ENCODE measurements at places on chromosomes 12 and 14.

DNA sequence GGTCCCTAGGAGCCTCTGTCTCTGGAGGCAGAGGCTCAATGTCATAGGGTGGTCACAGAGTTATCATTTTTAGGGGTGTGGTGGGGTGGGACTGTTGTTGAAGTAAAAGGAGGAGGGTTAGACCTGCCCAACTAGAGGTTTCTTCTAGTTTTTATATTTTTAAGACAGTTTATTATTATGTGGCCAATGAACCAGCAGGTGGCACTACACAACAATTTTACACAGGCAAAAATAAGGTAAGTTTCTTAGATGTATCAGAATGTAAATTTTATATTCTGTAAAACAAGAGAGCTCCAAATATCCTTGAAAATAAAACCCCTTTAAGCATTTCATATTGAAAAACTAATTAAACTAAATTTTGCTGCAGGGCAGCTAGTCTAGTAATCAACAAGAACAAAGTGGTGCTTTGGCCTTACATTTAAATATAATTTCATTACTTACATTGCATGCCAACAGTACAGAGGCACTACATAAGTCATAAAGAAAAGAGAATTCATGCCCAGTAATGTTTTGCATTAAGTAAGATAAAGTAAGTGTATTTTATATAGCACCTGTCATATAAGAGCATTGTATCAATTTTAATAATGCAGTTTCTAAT, 22.2 kb upstream of the OVCH1 start:
- DNase-seq = no peak

DNA sequence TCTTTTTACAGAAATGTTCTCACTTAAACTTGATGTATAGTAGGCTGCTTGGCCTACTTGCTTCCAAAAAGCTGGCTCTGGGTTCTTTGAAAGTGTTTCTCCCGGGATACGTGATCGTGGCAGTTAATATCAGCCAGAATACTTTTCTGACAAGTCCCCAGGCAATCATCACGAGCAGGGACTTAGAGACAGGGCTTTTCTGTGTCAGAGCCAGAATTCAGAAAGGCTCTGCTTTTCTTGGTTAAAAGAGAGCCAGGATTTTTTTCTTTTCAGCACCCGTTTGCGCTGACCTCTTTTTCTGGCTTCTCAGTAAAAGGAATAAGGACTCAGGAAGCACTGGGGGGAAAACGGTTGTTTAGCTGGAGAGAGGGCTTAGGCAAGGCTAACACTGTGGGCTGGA, 57.8 kb upstream of the ARHGAP5 start:
- DNase-seq = no peak

- DNase-seq = no peak
Measured at GRCh38 chr12:110932046-110932445, 11.7 kb upstream of the MYL2 start.

GRCh38 chr14:56322531-56322930, 204.3 kb downstream of the PELI2 start:
- no peak for DNase-seq

DNA sequence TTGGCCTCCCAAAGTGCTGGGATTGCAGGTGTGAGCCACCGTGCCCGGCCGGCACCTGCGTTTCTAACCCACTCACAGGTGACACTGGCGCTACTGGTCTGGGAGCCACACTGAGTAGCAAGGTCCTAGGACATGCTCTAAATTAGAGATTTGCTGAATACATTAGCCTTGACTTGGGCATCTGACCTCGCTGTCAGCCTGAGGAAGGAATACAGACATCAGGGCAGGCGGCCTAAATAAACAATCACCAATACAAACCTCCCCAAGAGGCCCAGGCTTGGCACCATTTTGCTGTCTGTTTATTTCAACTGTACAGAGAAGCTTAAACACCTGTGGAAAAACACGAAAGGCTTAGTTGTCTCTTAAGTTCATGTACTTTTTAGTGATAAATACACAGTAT, 27.5 kb downstream of the P2RX4 start:
- no peak for DNase-seq

- no peak for DNase-seq
Measured at GRCh38 chr14:66140213-66140918, 345.8 kb upstream of the CCDC196 start.

DNA sequence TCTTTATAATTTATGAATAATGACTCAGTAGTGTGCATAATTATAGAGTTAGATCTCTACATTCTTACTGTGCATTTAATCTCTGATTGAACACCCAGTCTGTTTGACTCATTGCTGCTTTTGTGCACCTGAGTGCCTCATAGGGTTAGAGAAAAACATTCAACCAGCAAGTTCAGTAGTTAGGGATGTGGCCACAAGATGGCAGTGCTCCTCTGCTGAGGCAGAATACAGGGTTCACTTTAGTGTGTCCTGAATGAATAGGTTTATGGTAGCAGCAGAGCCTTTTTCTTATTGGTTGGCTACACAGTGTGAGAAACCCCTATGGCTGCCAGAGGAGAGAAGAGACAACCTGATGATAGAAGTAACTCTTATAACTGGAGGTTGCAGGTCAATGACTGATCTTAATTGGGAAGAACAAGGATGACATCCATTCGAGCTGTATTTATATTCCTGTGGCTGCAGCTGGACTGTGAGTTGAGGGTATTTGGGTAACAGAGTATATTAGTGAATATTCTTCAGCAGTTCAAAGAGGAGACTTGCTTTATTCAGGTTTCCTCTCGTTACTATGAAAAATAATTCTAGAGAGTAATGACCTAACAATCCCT, 194.9 kb upstream of the OR4E1 start:
- DNase-seq = no peak

DNA sequence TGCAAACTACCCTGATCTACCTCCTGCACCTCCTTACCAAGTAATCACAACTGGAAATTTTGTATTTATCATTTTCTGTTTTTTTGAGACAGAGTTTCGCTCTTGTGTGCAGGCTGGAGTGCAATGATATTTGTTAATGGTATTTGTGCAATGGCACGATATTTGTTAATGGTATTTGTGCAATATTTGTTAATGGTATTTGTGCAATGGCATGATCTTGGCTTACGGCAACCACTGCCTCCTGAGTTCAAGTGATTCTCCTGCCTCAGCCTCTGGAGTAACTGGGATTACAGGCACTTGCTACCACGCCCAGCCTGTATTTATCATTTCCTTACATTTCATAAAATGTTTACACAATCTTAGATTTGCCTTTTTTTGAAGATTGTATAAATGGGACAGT, 5.7 kb upstream of the NECAP1 start:
- DNase-seq = no peak

GRCh38 chr12:76274420-76275083, 73.7 kb downstream of the BBS10 start:
- DNase-seq = no peak

- DNase-seq = no peak
Measured at GRCh38 chr14:29355331-29355730, 572.3 kb downstream of the PRKD1 start.

DNA sequence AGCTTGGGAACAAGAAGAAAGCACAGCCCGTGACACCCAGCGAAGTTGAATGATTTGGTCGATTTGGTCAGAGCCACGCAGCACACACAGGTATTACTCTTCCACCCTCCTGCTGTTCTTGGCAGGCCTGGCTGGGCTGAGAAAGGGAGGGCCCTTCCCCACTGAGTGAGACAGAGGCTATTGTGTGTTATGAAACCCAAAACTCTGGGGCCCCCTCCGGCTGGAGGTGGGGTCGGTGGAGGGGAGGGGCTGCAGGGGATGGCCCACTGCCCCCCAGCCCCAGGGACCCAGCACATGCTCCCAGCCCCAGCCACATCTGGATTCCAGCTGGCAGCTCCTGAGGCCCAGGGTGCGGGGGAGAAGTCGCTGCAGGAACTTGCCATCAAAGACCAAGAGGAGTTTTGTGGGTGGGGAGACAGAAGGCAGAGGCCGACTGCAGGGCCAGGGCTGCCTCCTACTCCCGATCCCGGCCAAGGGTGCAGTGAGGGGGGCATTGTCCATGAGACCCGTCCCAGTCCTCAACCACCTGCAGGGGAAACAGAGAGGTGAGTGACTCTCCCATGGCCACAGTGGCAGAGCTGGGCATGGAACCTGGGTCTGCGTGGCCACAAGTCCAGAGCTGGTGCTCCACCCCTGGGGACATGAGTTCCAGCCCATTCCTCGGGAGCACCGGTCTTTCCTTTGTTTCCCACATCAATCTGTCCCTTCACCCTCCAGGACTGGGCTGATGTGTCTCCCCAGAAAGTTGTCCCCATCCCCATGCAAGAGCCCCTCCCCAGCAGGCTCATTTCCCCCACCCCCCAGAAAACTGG, 8.7 kb downstream of the TMEM119 start:
- DNase-seq = no peak

GRCh38 chr12:116916122-116916521, 5.4 kb downstream of the FBXW8 start:
- DNase-seq = no peak

DNA sequence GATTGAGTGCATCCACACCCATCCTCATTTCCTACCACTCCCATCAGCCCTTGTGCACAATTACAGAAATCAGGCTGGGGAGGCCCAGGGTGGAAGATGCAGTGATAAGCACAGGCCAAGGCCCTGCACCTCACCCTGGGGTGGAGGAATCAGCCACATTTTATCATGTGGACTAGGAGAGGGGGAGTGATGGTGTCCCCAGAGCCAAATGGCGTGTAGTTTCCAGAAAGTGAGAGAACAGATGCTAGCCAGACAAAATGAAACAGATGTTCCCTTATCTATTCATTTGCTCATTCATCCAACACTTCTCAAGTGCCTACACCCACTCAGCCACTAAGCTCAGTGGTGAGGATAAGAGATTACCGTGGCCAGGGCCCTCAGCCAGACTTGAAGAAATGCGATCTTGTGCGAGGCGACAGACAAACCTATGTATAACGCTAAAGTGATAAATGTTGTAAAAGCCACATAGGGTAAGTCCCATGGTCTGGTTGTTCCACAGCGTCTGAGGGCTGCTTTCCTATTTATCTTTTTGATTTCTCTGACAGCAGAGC, 93.6 kb downstream of the STAB2 start:
- no peak for DNase-seq

- DNase-seq = no peak
Measured at GRCh38 chr14:21109377-21110138, 8.7 kb downstream of the TMEM253 start.

DNA sequence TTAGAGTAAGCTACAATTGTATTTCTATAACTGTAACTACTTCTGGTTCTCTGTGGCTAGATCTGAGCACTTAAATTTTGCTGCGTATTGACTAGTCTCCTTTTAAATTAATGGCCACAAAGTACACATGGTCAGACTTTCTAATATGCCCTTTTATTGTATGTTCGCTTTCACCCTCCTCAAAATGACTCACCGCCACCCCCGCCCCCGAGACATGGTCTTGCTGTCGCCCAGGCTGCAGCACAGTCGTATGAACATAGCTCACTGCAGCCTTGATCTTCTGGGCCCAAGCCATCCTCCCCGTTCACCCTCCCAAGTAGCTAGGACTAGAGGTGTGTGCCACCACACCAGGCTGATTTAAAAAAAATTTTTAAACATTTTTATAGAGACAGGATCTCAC, 11.8 kb downstream of the MTERF2 start:
- no peak for DNase-seq

DNA sequence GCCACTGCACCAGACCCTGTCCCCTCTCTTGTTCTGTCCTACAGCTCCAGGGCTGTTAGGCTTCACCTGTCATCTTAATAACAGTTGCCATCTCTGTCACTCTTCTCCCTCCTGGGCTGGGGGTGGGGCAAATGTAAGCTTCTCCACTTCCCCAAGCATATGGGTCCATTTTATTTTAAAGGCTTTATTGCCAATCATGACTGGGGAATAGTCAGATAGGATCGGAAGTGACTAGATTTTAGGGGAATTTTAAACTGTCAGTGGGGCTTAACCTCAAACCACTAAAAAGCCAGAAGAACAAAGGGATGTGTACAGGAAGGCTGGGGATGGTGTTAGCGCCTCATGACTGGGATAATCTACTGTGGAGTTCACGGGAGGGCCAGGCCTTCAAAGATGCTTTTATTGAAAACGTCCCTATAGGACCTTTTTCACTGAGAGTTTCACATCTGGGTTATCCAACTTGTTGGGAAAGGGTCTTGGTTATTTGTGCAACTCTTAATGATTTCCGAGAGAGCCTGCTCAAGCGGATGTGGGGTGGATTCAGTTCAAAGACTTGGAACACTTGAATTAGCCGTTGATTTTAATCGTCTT, 41.6 kb downstream of the CHST11 start:
- no peak for DNase-seq

- DNase-seq = no peak
Measured at GRCh38 chr12:128339126-128339520, 72.2 kb downstream of the TMEM132C start.

GRCh38 chr12:52202361-52203078, 10.7 kb upstream of the KRT80 start:
- DNase-seq = no peak

DNA sequence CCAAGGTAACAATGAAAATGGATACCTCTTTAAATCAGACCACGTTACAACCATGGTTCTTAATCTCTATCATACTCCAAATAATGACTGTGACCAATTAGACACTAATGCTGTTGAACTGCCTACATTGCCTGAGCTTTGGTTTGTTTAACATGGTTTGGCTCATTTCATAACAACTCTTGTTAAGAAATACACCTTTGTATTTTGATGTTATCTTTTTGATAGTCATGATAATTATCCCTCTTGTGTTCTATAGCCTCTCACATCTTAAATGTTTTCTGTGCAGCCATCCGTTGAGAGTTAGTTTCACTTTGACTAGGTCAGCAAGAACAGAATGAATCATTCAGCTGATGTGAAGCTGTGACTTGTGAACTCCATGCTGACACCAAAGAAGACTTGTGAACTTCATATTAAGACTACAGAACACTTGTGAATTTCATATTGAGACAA, 75.5 kb upstream of the RERGL start:
- no peak for DNase-seq

- DNase-seq = no peak
Measured at GRCh38 chr14:65006261-65006721, 19.6 kb downstream of the FNTB start.

DNA sequence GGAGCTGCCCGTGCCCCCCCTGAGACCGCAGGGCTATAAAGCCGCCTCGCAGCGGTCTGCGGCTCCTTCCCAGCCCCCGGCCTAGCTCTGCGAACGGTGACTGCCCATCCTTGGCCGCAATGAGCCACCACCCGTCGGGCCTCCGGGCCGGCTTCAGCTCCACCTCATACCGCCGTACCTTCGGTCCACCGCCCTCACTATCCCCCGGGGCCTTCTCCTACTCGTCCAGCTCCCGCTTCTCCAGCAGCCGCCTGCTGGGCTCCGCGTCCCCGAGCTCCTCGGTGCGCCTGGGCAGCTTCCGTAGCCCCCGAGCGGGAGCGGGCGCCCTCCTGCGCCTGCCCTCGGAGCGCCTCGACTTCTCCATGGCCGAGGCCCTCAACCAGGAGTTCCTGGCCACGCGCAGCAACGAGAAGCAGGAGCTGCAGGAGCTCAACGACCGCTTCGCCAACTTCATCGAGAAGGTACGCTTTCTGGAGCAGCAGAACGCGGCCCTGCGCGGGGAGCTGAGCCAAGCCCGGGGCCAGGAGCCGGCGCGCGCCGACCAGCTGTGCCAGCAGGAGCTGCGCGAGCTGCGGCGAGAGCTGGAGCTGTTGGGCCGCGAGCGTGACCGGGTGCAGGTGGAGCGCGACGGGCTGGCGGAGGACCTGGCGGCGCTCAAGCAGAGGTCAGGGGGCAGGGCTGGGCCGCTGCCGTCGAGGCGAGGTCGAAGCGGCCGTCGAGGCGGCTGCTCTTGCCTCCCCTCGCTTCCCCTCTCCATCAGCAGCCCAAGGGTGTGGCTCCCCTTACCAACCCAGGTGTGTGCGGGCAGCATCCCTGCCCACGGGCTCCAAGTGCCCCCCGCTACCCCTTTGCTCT, at the start of gene PRPH:
Gene PRPH (plus strand): TSS at position 66 of the 855 bp plus-strand sequence. CDS start 54 bp downstream, at position 120.
- DNase-seq = no peak

- DNase-seq = no peak
Measured at GRCh38 chr14:36021030-36021422, 155.5 kb downstream of the PTCSC3 start.

- no peak for DNase-seq
Measured at GRCh38 chr12:53172352-53172751, 8.2 kb upstream of the ZNF740 start.
